ENCODE measurements at places on chromosomes 12 and 14. TPM values are rescaled to one million over a fixed set of nuclear protein-coding genes. Genes with fewer than 3 reads are reported as not detected.

The SPIC gene
- total RNA-seq = not detected

The TDRD9 gene
- total RNA-seq = 1.0 TPM

The ESPL1 gene
- 5.8 TPM for total RNA-seq

The DCN gene
- total RNA-seq = 589 TPM

The PLCZ1 gene
- not detected for total RNA-seq

The ADGRD1 gene
- 12.4 TPM for total RNA-seq

The BRMS1L gene
- total RNA-seq = 5.8 TPM

The OR4E2 gene
- not detected for total RNA-seq

The SIX6 gene
- not detected for total RNA-seq

The RBM23 gene
- total RNA-seq = 92.6 TPM

The LAG3 gene
- not detected for total RNA-seq

The MANSC4 gene
- total RNA-seq = not detected

The WNT5B gene
- total RNA-seq = 8.4 TPM

The OVCH1 gene
- total RNA-seq = not detected

The KRT3 gene
- total RNA-seq = not detected

The NEDD1 gene
- 15.9 TPM for total RNA-seq

The KCNK10 gene
- total RNA-seq = not detected

The FLVCR2 gene
- 16.4 TPM for total RNA-seq

The SERPINA3 gene
- total RNA-seq = 91.4 TPM

The TMEM63C gene
- total RNA-seq = 13.6 TPM

The RNASE1 gene
- total RNA-seq = 97.1 TPM

The CSRP2 gene
- 13.6 TPM for total RNA-seq

The TMEM121 gene
- 2.5 TPM for total RNA-seq

The HEBP1 gene
- 37.4 TPM for total RNA-seq

The FGD4 gene
- 45.6 TPM for total RNA-seq

The DIO3 gene
- 0.44 TPM for total RNA-seq

The GPR33 gene
- total RNA-seq = not detected

The HVCN1 gene
- total RNA-seq = 1.3 TPM

The ALX1 gene
- total RNA-seq = not detected

The SLCO1A2 gene
- not detected for total RNA-seq

The SMCO2 gene
- total RNA-seq = 1.3 TPM

The RD3L gene
- not detected for total RNA-seq

The CD69 gene
- total RNA-seq = 2.7 TPM

The KCNA1 gene
- total RNA-seq = not detected

The CCDC177 gene
- not detected for total RNA-seq

The IFNG-AS1 gene
- not detected for total RNA-seq

The TOMM20L gene
- total RNA-seq = 2.7 TPM

The LMNTD1 gene
- total RNA-seq = not detected

The CD27 gene
- not detected for total RNA-seq

The LRR1 gene
- total RNA-seq = 6.4 TPM

The PPFIBP1 gene
- 48.6 TPM for total RNA-seq

The CMA1 gene
- total RNA-seq = not detected

The RCOR1 gene
- 26.8 TPM for total RNA-seq

The KANSL2 gene
- 92.7 TPM for total RNA-seq

The TAS2R19 gene
- not detected for total RNA-seq

The PRB2 gene
- total RNA-seq = not detected

The PRIM1 gene
- total RNA-seq = 12.4 TPM

The KCNH3 gene
- total RNA-seq = 0.59 TPM

The ZNF385A gene
- 106 TPM for total RNA-seq

The RNFT2 gene
- 1.4 TPM for total RNA-seq

The CCDC198 gene
- total RNA-seq = not detected

All from suprapubic skin (tissue), 4 donors.